OCI-M1 (cell line): ENCODE measurements at places on chromosomes 11 and 22.
A peak's percentile ranks its signal among the peaks of the same experiment; 100 is the strongest.

- peak; percentile 45 for DNase-seq
These were observed 382.2 kb upstream of the ANO5 start for GRCh38 chr11:21810650-21811049.

DNA sequence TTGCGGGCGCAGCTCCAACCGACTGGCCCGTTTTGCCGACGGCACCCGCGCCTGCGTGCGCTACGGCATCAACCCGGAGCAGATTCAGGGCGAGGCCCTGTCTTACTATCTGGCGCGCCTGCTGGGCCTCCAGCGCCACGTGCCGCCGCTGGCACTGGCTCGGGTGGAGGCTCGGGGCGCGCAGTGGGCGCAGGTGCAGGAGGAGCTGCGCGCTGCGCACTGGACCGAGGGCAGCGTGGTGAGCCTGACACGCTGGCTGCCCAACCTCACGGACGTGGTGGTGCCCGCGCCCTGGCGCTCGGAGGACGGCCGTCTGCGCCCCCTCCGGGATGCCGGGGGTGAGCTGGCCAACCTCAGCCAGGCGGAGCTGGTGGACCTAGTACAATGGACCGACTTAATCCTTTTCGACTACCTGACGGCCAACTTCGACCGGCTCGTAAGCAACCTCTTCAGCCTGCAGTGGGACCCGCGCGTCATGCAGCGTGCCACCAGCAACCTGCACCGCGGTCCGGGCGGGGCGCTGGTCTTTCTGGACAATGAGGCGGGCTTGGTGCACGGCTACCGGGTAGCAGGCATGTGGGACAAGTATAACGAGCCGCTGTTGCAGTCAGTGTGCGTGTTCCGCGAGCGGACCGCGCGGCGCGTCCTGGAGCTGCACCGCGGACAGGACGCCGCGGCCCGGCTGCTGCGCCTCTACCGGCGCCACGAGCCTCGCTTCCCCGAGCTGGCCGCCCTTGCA, 1.0 kb downstream of the FJX1 start:
- peak; percentile 43 for DNase-seq

DNA sequence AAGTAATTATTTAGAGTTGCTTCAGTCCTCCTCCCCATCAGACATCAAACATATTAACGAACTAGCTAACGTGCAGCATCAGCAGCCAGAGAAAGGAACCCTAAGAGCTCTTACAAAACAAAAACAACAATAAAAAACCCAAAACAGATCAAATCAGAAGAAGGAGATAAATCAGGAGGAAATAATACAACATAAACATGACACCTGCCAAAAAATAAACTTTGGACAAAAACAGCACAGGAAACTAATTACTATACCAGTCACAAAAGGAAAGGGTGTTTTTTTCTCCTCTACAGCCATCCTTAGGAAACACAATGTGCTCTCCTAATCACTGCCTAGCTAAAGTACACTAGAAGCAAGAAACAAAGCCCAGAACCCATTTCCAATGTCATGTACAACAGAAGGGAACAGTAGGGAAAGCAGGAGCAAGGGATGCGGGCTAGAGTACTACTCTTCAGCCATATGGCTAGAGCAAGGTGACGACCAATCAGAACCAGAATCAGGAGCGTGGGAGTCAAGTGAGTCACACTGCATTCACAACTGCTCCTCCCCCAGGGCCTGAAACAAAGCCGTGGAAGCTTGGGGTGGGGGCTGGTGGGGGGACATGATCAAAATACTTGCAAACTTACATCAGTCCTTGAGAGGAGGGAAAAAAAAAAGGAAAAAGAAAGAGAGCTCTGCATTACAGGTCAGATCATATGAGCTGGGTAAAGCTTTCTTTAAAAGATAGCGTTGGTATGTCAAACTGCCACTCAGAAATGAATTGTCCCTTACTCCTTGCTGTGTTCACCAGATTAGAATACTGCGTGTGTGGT, 60.4 kb downstream of the LARGE2 start:
- DNase-seq: peak; percentile 98

DNA sequence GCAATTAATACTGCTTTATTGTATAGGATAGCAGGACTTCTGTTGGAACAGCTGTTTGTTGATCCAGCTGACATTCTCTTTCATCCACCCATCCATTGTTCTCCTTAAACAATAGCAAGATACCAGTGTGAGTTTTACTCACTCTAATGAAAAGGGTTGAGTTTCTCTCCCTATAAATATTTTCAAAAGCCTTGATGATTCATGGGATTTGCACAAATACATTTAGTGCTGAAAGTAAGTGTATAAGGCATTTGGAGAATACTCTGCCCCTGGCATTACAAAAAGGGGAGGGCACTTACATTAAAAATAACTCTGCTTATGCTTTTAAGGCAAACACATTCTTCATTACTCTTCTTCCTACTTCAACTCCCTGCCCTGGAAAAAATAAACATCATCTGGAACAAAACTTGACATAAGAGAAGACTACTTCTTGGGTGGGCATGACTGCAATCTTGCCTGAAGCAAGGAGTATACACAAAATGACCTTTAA, 634.9 kb downstream of the METTL15 start:
- no peak for DNase-seq

- peak; percentile 55 for DNase-seq
These were observed 7.7 kb upstream of the OR8B12 start for GRCh38 chr11:124551189-124551588.

DNA sequence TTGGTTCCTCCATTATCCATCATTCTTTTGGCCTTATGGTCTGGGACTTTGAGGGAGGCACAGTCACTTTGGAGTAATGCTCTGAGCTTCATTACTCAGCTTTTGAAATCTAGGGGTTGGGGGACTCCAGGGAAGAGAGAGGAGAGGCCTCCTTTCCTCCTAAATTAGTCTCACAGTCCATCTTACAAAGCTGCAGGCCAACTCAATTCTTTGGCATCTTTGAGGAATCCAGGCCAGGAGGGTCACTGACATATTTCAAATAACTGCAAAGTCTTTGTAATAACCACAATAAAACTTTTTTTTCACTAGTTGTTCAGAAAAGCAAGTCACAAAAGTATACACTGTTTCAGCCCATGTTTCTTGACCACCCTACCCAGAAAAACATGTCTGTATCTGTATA, 73.3 kb upstream of the FAR1 start:
- no peak for DNase-seq

GRCh38 chr22:22201185-22201929, 43.2 kb upstream of the VPREB1 start:
- DNase-seq: peak; percentile 78
